Left ventricle myocardium inferior (tissue), 1 donor: ENCODE measurements at places on chromosomes 1 and 21. TPM values are rescaled to one million over a fixed set of nuclear protein-coding genes. Genes with fewer than 3 reads are reported as not detected.

DNA sequence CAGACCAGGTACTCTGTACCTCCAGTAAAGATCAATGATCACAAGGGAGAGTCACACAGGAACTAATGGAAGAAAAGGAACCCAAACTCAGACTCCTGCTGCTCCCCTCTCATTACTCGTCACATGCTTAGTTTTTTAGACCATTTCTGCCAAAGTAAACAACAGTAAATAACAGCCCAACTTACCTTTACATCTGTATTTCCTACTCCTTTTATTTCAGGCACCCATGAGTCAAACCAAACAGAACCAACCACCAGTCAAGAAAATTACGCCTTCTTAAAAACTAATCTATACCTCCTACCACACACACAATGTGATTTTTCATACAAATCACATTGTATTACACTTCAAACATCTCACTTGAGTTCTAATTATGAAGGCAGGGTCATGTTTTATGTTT lies 61.4 kb upstream of the HTR1D start:
- no peak for DNase-seq

- no peak for DNase-seq
Measured at GRCh38 chr1:17629460-17629859, 90.0 kb downstream of the ARHGEF10L start.

The EPHA10 gene
- total RNA-seq = 0.14 TPM

The FCRL6 gene
- 0.33 TPM for total RNA-seq
